ENCODE measurements at places on chromosomes 4 and X.
A peak's percentile ranks its signal among the peaks of the same experiment; 100 is the strongest.

DNA sequence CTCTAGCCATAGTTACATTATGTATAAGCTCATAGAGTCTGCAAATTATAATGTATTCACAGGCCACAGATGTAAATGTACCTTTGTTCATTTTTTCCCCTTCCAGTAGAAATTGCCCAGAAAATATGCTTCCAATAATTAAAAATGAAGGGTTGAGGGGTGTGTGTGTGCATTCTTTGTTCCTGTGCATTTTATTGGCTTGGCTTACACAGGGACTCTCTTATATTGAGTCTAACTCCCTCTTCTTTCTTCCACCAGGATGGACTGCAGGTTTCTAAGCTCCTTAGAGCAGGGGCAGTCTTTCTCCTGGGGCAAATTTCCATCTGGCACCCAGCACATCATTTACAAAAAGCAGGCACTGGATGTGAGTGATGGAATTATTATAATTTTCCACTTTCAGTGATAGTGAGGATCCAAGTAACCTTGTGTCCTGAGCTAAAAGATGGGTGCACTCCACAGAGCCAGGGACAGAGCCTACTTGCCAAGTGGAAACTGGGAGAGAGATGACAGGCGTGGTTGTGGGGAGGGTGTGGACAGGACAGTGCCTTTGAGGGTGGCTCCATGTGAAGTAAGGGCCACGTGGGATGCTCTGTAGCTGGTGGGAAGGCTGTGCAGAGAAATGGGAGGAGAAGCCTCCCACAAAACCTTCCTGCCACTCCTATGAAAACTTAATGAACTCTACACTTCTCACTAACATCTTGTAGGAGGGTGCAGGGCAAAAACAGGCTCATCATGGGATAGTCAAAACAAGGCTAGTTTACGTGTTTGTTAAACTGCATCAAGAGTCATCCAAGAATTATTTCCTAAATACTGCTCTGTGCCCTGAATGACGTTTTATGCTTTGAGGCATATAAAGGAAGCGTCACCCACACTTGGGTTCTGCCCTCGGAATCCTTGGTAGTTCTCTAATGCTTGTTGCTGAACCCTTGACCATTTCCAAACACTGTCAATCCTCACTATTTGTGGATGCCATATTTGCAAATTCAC is 16.0 kb downstream of the IGFBP7 start:
- DNase-seq = no peak

- DNase-seq = no peak
Measured at GRCh38 chr4:21177871-21178270, 477.6 kb downstream of the PACRGL start.

DNA sequence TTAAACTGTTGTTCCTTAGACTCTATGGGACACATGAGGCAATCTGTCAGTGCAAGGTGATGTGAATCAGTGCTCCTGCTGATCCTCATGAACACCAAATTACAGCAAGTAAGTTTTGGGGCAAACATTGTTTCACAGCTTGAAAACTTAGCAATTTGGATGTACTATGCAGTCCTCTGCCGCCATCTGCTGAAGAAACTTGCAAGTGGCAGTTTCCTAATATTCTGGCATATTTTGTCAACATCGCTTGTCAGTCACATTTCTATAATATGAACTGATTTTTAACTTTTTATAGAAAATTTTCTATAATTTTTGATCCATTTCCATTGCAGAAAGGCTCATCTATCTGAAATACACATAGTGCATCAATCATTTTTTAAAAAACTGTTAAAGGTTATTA is 56.3 kb downstream of the ZAR1 start:
- DNase-seq = peak; percentile 73

GRCh38 chr4:76499461-76499860 is 64.4 kb downstream of the SHROOM3 start:
- DNase-seq = no peak

DNA sequence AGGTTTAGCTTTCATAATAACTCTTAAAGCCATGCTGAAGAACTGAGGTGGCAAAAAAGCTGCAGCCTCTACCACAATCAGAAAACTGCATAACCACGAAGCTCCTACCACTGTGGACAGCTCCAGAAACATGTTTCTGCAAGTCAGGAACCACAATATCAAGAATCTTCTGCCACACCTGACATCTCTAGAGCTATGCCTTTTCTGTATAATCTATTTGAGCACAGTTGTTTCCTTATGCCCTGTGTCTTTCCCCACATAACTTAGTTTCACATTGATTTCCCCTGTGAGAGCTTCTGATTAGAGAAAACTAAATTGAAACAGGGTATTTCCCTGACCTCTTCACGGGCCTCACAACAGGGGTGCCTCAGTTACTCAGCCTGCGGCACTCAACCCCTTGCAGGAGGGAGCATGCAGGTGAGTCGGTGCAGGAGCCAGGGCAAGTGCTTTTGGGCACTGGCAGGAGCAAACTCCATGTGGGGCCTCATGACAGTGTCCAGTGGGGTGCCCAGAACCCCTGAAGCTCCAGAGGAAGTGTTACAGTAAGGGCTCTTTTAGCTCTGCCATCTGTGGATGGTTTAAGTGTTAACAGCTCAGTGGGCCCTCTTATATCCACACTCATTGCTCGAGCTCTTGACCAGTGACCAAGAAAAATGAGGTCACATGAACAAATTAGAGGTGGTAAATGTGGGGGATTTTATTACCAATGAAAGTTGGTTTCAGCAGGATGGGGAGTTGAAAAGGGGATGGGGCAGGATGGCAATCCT is 132.8 kb upstream of the BMP3 start:
- DNase-seq = no peak

- DNase-seq = no peak
Measured at GRCh38 chr4:111074523-111075114, 451.7 kb upstream of the PITX2 start.

- DNase-seq = peak; percentile 24
Measured at GRCh38 chr4:86522349-86522748, 71.8 kb upstream of the PTPN13 start.

DNA sequence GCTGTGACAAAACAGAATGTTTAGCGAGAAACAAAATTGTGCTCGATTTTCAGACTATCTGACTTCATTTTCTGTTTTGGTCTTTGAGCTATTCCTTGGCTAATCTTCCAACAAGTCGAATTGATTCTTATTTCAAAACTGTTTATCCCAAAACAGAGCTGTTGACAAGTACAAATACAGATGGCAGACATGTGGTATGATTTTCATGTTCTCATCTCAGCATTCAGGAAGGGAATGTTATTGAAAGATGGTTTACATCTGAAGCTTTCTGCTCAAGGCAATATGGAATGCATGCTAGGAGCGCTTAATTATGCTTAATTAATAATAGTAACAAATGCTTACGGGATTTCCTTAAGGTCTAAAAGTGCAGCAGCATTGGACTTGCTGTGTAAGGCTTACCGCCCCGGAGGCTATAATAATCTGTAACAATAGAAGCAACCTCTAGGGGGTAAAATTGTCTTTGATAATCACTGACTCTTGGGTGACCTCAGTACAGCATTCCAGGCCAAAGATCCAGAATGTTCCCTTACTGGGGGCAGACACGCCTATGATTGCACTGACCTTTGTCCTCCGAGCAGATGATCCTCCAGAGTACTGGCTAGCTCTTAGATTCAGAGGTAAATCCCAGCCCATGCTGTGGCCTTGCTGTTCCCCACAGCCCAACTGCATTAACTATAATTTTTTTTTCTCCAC is 16.4 kb downstream of the LSM6 start:
- DNase-seq = no peak

GRCh38 chr4:17765514-17766286 is 15.7 kb downstream of the FAM184B start:
- no peak for DNase-seq

DNA sequence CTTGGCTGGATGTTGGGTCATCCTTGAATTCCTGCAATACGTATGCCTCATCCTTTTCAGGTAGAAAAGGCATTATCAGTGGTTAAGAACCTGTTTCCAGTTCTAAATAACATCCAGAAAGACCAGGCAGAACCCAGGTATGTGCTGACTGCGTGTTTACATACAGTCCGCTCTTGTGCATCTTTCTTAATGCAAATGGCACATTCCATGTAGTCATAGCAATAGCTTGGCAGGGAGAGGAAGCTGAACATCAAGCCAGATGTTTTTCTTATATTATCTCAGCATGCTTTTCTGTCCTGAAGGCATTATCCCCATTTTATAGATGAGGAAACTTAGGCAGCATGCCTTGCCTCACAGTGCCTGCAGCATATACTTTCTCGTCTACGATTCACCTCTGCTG is 2.1 kb downstream of the DCLK2 start:
- no peak for DNase-seq

- DNase-seq = no peak
Measured at GRCh38 chr4:48334900-48335384, 6.4 kb upstream of the SLAIN2 start.

DNA sequence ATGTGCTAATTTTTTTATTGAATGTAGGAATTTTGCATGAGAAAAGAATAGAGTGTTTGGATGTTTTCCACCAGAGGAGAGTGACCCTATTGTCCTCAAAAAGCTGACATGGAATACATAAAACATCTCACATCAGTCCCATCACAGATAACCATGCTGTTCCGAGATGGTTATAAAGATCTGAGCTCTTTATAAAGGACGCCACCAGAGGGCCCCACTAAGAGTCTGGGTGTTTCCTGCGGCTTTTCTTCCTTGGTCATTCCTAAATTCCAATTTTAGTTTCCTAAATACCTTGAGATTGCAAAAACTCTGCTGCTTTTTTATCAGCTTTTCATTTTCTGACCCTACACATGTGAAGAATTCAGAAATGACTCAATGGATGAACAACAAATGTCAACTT is 504.5 kb upstream of the FRG1 start:
- peak; percentile 3 for DNase-seq

- peak; percentile 51 for DNase-seq
Measured at GRCh38 chrX:13009844-13010243, 34.6 kb downstream of the FAM9C start.

DNA sequence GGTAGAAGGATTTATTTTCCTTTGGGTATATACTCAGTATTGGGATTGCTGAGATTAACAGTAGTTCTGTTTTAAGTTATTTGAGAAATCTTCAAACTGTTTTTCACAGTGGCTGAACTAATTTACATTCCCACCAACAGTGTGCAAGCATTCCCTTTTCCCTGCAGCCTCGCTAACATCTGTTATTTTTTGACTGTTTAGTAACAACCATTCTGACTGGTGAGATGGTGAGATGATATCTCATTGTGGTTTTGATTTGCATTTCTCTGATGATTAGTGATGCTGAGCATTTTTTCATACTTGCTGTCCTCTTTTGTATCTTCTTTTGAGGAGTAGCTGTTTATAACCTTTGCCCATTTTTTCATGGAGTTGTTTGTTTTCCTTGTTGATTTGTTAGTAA is 457.8 kb downstream of the TRAM1L1 start:
- DNase-seq = no peak

DNA sequence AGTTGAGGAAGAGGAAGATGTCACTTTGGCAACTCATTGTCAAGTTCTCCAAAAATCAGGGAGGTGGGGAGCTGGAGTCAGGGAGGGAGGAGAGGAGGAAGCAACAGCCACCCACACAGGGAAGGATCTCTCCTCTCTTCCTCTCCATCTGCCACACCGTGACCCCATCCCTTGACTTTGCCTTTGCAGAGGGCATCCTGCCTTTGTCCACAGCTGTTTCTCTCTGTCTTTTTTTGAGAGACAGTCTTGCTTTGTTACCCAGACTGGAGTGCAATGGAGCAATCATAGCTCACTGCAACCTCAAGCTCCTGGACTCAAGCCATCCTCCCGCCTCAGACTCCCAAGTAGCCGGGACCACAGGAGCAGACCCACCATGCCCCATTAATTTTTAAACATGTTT is 276.0 kb downstream of the SHOX start:
- no peak for DNase-seq

- peak; percentile 1 for DNase-seq
Measured at GRCh38 chr4:84146300-84146959, 352.7 kb downstream of the NKX6-1 start.

GRCh38 chr4:94365304-94365703 is 22.7 kb upstream of the HPGDS start:
- DNase-seq = peak; percentile 37

DNA sequence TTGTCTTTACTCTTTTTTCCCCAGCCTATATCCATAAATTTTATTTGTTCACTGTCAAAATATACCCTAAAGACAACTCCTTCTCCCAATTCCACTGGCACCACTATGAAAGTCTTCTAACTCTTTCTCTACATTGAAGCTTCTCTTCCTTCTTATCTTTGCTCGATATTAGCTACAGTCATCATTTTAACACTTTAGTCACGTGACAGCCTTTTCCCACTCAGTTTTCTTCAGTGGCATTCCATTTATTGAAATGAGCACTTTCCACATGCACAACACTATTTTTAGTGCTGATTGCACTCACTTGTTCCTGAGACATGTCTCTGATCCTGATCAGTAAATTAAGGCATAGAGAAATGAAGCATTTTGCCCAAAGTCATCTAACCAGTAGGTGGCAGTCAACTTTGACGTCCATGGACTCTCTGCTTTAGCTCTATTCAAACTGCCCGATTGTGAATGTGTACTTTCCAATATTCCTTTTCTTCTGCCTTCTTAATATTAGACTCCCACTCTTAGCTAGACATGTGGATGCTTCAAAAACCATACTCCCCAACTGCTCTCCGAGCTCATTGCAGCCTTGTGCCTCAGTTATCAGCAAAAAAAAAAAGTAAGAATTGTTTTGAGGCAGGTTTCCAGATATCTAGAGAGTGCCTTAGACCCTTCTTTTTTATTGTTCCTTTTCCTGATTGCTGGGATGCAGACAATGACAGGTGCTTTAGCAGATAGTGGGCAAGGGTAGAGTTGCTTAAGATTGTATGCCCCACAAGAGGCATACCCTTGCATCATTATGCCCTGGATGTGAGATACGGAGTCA is 394.4 kb upstream of the ADGRL3 start:
- peak; percentile 78 for DNase-seq

- DNase-seq = no peak
Measured at GRCh38 chrX:11423362-11423818, 130.2 kb downstream of the AMELX start.

All from adipocyte (in vitro differentiated cells).